ENCODE measurements at places on chromosomes 6 and 20.

DNA sequence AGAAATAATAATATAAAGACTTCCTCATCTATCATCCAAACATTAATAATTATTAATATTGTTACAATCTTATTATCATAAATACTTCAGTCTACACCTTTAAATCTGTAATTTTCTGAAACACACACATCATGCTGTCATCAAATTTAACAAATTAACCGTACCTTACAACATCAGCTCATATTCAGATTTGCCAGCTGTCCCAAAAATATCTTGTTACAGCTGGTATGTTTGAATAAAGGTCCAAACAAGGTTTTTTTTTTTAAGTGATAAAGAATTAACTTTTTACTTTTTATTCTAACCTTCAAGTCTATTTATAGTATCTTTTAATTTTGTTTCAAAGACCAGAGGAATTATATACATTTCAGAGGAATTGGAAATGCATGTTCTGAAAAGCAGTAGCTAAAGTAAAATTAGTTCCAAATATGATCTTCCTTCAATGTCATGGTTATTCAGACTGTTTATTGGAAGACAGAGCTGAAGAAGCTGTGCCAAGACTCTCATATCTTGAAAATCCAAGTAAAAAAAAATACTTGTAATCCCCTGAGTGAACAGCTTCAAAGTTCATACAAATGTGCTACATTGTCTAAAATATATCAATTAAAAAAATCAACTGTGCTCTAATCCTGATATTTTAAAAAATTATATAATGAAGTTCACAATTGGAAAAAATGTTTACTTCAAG lies 161.7 kb upstream of the BMP5 start:
- DNase-seq = no peak

DNA sequence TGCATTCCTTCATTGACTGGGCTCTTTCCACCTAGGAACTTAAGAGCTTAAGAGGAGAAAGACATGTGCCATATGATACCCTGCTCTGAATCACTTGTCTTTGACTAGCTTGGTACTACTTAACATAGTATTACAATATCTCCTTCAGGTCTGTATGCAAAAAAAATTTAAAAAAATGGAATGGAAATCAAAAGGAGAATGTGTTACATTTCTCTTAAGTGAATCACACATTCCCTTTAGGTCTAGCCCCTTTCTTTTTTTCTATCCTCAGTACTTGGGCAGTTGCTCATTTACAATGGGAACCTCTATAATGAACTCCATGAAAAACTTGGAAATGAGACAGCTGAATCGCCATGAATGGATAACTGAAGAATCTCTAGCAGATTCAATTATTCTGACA lies 53.8 kb downstream of the SLC35F1 start:
- DNase-seq = no peak

DNA sequence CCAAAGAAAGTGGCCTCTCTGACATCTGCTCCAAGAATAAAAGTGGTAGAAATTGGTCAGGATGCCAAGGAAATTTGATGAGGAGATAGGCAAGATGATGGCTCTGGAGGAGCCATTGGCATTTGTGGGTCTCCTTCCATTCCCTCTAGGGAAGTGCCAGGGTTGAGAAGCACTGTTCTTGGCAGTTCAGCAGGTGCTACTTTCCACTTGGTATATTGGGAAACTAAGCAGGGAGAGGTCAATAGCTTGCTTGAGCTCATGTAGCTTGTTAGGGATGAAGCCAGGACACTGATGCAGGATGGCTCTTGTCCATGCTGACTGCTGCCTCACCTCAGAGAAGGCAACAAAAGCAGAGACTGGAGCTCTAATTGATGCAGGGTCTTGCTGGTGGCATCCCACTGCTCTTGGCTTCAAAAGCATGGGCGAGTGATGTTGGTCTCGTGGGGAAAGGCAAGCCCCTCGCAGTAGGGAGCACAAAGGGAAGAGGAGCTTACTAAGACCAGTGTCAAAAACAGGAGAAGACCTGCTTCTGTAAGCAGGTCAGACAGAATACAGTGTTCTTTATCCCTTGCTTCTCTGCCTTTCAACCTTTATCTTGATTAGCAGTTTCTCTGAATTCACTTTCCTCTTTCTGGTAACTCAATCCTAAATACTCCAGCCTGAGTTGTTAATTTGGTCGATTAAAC lies 73.1 kb upstream of the RIPOR2 start:
- no peak for DNase-seq

GRCh38 chr6:168711049-168711640 lies 270.2 kb downstream of the SMOC2 start:
- DNase-seq = no peak

- DNase-seq = no peak
Measured at GRCh38 chr20:64063389-64064144, 569 bp downstream of the TCEA2 start.

GRCh38 chr20:15703171-15703911 lies 869.9 kb downstream of the KIF16B start:
- no peak for DNase-seq

DNA sequence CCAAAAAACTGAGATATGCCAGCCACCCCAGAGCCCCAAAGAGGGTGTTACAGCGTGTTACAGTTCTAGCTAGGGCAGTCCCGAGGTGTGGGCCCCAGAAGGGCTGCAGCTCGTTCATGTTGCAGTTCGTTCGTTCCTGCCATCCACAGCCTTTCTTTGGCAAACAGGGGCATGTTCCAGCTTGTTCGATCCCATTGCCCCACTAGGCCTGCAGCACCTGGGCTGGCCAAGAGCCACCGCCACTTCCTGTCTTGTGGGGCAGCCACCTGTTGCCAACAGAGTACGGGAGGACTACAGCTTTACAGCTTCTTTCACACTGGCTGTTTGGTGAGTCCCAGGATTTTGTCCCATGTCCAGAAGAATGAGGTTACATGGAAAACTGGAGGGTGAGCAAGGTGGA lies 198.1 kb downstream of the MMUT start:
- DNase-seq = no peak

GRCh38 chr6:107611094-107611810 lies 121.3 kb downstream of the SOBP start:
- DNase-seq = no peak

DNA sequence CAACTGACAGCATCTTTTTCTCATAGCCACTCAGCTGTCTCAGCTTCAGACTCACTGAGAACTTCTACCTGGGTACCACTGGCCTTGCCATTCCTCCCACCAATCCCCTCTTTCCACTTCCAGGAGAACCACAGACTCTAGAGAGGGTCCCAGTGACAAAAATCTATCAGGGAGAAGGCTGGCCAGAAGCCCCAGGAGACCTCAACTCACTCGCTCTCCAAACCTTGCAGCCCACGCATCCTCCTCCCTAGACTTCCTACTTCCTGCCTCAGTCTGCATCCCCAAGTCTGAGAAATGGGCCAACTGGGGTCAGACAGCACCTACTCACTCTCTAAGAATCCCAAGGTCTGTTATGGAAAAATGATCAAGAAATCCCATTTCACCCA lies 1.2 kb downstream of the TMEM239 start:
- DNase-seq = no peak

- no peak for DNase-seq
Measured at GRCh38 chr6:21987501-21987957, 309.3 kb downstream of the PRL start.

- DNase-seq = no peak
Measured at GRCh38 chr20:8740265-8740664, 328.6 kb upstream of the PLCB4 start.

DNA sequence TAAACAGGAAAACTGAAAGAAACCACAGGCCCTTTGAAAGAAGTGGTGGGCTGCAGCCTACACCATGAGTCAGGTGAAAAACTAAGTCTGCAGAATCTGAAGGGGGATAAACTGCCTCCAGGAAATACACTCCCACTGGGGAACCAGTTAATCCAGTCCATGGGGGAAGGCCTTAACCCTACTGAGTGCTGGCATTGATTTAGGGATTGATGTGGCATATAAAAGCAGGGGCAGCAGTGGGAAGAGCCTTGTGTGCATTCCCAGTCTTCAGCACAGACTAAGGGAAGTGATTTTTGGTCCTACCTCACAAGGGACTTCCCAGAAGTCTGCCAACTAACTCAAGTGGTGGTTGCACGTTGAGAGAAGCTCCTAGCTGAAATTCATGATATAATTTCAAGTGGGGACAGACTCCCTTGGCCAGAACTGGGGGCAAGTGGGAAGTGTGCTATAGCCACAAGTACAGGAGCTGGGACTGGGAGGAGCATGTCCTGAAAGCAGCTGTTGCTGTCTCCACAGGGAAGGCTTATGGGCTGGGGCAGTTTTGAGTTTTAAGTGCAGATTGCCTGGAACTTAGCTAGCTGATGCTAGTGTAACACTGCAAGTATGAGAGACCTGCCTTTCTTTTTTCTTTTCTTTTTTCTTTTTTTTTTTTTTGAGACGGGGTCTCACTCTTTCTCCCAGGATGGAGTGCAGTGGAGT lies 31.2 kb downstream of the CITED2 start:
- DNase-seq = no peak

GRCh38 chr20:59765599-59766177 lies 161.3 kb downstream of the PHACTR3 start:
- DNase-seq = no peak

GRCh38 chr6:38501931-38502330 lies 137.8 kb downstream of the BTBD9 start:
- DNase-seq = no peak

DNA sequence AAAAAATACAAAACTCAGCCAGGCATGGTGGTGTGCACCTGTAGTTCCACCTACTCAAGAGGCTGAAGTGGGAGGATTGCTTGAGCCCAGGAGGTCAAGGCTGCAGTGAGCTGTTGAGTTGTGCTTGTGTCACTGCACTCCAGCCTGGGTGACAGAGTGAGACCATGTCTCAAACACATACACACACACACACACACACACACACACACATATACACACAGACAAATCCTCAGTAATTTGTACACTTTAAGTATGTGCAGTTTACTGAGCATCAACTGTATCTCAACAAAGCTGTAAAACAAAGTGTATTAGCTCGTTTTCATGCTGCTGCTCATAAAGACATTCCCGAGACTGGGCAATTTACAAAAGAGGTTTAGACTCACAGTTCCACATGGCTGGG lies 7.3 kb downstream of the TFB1M start:
- no peak for DNase-seq
